ENCODE measurements at places on chromosomes 5 and 9.
A peak's percentile ranks its signal among the peaks of the same experiment; 100 is the strongest.

GRCh38 chr9:131627326-131627647 is 82.0 kb downstream of the PRRT1B start:
- DNase-seq, result no peak

DNA sequence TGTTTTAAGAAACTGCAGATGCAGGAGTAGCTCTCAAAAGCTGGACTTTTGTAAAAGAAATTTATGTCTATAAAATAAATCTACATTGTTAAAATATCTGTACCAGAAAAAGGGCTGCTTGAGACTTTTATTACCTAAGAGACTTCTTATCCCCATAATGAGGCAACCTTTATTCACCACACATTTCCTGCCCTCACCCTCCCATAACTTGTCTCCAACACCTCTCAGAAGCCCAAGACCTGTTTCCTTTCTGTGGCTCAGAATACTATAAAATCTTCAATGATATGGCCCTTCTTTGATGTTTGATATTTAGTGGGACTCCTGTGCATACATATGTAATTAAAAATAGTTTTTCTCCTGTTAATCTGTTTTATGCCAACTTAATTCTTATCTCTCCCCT is 141.5 kb upstream of the FER start:
- peak; percentile 2 for DNase-seq

DNA sequence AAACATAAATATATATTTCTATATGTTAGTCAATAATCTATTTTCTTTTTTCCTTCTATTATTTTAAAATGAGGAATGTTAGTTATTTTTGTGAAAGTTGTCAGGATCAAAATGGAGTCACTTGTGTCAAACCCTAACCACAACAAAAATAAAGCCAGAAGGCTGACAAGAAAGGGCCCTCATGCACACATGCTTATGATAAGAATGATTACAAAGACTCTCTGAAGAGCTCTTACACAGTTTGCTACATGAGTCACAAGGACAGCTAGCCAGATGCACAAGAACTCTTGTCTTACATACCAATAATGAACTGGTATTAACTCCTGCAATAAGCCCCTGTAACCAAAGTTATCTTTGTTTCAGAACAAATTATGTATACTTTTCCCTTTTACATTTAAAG is 64.7 kb downstream of the GGTA1 start:
- no peak for DNase-seq

DNA sequence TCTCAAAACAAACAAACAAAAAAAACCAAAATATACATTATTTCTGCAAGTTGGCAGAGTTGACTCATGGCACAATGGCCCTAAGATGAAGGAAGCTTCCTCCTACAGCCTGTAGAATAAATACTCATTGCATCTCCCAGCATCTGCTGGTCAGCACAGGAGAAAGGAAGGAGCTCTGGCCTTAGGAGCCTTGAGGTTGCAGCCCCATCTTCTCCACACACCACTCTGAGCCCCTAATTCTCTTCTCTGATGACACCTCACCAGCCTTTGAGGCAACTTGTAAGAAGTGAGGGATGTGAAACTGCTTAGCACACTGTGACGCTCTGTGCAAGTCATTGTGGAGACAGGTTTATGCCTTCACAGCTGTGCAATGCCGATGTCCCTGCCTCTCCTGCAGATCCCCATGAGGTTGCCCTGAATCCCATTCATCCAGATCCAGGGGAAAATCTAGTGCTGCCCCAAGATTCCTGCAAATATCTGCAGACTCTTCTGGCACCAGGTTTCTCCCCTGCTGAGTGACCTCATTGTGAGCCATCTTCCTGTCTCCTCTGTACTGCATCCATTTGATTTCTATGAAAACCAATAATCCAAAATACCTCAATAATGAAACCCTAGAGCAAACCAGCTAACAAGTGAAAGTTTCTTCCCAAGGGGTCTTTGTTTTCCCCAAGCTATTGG is 65.3 kb upstream of the TGFBR1 start:
- no peak for DNase-seq

DNA sequence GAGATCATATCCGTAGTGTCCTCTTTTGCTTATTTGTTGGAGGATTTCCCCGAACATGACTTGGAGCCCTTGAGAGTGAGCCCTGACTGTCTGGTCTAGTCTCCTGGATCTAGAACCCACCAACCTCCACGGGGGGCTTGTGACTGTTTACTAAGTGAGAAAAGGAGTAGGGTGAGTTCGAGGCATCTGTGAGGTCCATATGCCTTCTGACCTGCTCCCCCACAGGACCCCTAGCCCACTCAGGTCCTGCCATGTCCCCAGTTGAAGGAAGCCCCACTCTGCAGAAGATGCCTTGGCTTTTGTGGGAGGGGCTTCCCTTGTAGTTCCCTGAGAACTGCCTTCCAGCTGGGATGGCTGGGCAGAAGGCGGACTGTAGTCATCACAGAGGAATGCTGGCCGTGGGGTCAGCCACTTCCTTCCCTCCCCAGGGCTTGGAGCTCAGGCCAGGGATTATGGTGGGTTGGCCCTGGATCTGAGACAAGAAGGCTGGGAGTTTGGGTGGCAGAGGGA is 7.0 kb upstream of the IRF1 start:
- no peak for DNase-seq

DNA sequence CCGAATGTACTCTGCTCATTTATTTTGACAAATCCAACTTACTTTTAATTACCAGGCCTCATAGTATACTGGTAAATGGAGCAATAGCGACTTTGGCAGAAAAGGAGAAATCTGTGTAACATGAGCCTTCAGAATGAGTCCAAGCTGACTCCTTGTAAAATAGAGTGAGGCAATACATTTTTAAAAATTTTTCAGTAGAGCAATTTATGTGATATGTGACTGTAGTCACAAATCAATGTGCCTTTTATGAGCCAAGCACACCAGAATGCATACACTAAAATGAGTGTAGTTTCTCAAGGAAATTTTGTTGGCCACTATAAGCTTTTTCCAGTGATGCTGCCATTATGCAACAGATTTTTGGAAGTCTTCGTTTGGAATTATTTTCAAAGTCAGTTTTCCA is 73.8 kb downstream of the SNCAIP start:
- DNase-seq, result no peak

DNA sequence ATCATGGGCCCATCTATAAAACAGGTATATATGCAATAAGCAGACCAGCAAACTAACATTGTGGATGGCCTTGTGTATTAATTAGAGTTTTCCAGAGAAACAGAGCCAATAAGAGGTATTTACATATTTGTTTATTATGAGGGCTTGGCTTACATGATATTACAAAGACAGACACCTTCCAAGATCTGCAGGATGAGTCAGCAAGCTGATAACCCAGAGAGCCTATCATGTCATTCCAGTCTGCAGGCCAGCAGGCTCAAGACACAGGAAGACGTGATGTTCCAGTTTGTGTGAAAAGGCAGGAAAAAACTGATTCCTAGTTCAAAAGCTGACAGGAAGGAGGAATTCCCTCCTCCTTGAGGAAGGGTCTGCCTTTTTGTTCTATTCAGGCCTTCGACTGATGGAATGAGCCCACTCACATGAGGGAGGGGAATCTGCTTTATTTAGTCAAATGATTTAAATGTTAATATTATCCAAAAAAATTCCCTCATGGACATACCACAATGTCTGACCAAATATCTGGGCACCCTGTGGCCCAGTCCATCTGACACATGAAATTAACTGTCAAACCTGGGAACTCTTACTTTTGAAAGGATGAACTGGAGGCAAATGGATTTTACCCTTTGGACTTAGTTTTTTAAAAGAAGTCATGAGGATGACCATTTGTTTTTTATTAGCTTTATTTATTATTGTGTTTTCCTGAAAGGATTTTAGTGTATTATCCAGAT is 161.2 kb upstream of the CHD1 start:
- DNase-seq, result no peak

GRCh38 chr9:21481470-21482056 is 550 bp downstream of the IFNE start:
- DNase-seq, result no peak

- no peak for DNase-seq
These were observed 655 bp downstream of the MARVELD2 start for GRCh38 chr5:69415584-69415958.

- DNase-seq, result no peak
These were observed 316.5 kb downstream of the BNC2 start for GRCh38 chr9:16553869-16554540.

DNA sequence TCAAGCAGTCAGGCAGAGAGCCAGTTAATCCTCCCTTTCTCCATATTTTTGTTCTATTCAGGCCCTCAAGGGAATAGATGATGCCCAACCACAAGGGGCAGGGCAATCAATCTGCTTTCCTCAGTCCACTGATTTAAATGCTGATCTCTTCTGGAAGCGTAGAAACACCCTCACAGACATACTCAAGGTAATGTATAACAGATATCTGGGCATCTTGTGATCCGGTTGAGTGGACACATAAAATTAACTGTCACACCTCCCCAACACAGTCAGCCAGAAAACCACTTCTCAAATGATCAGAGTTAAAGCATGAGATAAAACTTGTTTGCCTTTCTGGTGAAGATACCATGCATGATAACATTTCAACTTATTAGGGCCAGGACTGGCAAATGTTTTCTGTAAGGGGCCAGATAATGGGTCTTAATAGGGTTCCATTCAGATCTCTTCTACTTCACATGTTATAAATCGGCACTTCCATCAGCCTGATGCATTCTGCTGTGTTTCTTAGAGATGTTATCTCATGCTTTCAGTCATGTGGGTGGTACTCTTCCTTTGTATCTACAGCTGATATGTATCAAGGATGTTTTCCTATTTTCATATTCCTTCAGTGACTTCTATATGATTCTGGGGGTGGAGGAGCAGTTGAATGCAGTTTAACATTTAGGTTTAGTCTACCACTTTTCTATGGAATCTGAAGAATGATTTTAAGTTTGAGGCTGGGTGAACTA is 58.9 kb upstream of the CNTLN start:
- no peak for DNase-seq

GRCh38 chr5:180251141-180251540 is 40.7 kb downstream of the MAPK9 start:
- no peak for DNase-seq

GRCh38 chr9:119114681-119115080 is 254.6 kb downstream of the BRINP1 start:
- no peak for DNase-seq

- DNase-seq, result no peak
These were observed 342.0 kb upstream of the WWC1 start for GRCh38 chr5:167949435-167949834.
